GM20000 (cell line): ENCODE measurements at places on chromosomes 11 and 22.

DNA sequence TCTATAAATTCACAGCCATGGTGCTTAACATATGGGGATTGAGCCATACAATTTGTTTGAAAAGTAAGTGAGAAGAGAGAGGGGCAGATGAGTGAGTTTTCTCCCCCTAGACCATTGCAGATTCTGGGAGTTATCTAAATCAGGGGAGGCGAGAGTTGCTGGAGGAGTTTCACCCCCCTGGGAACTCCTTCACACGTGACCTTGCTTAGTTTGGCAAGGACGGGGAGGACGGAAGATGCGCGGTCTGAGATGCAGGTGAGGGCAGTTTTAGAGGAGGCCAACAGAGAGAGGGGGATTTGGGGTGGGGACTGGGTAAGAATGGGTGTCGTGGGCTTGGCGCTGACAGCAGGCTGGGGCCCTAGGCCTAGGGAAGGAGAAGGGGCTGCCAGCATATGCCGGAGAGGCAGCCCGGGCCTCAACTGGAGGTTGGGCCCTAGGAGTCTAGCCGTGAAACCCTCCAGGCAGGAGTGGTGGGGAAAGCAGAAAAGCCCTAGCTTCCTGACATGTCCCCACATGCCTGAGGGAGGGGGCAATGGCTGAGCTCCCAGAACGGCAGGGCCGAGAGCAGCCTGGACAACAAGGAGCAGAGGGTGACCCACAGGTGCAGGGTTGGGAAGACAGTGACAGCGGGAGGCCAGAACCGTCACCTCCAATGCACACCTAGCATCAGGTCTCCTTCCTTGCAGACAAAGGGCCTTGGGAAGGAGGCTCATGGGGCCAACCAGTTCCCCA lies 63.9 kb downstream of the ELFN2 start:
- DNase-seq, result no peak

GRCh38 chr11:32213223-32213622 lies 122.3 kb downstream of the RCN1 start:
- DNase-seq, result no peak

DNA sequence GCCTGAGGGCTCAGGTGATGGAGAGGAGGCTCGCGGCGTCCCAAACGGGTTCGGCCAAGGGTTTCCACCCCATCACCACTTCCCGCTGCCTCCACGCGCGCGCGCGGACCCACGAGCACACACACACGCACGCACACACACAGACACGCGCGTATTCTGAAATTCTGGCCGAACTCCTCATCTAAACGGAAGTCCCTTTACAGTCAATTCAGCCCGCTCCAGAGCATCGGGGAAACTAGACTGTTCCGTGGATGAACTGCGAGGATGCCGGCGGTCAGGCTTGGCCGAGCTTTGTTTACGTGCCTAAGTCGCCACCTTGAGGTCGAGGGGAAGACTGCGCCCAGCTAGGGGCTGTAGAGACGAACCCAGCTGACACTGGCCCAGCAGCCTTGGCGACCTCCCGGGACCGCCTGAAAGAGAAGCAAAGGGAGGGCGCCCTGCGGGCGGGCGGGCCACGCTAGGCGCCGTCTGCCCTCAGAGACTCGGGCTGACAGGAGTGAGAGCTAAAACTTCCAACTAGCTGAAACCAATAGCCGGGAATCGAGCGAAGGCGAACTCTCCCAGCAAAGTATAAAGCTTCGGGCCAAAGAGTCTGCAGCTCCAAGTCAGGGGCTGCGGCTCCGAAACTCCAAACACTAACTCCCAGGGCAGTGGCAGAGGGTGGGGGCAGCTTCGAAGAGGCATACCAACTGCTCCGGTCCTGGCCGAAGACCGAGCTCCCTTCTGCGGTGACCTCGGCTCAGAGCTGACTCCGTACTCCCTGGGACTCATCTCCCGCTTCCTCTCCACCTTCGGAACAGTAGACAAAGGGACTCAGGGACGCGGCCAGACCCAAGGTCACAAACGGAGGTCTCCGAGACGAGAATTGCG lies 124.7 kb upstream of the C11orf58 start:
- peak; percentile 86 for DNase-seq

DNA sequence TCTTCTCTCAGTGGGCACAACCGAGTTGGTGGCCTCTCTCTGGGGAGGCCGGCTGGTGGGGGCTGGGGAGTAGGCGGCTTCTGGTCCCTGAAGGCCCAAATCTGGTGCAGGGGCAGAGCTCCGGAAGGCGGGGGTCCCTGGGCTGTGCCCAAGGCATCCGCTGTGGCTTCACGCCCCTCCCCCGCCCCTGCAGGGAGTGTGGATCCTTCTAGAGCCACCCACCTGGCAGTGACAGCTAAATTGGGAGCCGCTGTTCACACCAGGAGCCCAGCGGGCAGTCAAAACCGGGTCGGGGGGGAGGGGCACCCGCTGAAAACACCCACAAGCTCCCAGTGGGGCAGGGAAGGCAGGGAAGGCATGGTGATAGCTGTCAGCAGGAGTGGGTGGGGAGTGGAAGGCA lies 4.6 kb upstream of the RTN4R start:
- no peak for DNase-seq

DNA sequence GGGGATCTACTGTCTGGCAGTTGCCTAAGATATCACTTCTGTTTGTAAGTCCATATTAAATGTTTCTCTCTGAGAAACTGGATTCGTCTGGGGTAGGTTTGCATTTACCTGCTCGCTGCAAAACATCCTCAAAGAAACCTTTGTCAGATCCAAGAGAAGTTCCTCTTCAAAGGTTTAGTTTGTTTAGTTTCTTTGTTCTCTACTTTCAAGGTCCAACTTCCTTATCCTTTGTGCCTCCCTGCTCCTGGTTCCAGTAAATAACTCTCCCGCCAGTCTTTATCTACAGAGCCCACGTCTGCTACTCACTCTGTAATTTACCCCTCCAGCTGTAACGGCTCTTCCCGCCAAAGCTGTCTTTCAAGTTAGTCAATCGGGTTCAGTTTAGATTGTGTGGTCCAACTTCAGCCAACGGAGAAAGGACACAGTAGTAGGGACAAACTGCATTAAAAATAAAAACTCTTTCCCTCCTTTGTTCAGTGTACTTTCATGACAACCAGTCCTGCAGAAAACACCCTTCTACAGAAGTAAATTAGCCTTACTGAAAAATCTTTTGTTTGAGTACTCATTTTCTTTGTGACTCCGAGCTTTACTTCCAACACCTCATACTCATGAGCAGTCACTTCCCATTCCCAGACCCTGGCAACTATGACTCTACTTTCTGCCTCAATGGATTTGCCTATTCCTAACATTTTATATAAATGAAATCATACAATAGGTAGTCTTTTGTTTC lies 41.0 kb downstream of the TMPRSS5 start:
- DNase-seq, result no peak
